ENCODE measurements at places on chromosomes 11 and 22.

DNA sequence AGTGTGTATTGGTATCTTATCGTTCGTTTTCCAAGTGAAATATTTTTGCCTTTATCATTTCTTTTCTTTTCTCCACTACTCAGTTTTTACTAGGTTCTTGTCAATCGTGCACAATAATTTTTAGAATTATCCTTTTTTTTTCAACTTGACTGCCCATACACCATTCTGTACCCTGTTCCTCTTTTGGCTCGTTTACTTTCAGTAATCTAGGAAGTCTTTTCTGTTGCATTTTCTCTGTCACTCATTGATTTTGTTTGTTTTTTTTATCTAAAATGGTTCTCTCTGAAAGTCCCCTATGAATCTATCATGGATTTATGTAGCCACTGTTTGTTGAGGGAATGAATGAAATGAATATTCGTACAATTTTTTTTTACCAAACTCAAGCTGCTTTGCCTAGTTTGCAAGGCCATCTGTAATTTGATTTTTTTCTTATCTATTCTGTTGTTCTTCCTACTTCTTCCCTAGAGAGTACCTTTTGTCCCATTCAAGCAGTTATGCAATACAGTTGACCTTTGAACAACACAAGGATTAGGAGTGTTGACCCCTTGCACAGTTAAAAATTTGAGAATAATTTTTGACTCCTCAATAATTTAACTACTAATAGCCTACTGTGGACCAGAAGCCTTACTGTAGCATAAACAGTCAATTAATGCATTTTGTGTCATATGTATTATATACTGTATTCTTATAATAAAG, 166.3 kb downstream of the TMEM135 start:
- no peak for DNase-seq

DNA sequence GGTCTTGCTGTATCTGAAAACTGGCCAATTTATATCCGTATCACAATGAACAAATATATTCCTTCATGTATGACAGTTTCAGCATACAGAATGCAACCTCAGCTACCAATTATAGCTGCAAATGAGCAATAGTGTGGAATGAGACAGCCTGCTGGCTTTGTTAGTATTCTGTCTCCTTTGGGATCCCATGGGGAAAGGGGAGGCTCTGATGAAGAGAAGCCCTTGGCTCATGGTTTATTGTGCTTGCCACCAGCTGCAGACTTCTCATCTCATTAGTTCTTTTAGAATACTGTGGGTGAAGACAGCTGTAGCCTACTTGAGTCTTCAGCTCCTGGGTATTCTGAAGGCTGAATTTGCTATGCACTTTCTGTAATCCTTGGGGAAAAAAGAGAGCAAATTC, 42.4 kb downstream of the PITPNB start:
- no peak for DNase-seq

DNA sequence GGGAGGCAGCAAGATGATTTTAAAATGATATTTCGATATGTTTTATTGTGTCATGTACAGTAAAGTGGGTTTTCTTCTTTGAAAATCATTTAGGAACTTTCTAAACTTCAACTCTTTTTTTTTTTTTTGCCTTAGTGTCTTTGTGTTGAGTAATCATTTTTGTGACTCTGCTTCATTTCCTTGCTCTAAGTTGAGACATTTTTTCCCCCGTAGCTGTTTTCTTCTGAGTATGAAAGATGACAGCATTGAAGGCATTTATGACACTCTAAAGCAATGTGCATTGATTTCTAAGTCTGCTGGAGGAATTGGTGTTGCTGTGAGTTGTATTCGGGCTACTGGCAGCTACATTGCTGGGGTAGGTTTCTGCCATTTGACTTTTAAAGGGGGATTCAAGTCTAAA, 23.5 kb downstream of the RRM1 start:
- no peak for DNase-seq

DNA sequence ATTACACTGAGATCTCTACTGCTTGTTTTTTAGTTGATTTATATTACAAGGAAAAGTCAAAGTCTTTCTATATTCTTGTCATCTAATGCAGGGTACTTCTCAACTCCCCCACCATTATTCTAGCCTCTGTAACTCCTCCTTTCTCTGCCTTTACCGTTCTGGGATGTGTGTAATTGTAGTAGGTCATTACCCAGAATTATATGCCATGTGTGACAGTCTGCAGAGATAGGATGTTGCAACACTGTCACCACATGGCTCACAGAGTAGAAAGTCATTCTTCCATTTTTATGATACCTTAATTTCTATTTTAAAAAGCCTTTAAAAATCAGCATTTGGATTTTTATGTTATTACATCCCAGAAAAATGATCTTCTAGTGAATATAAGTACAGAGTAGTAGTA, 32.7 kb downstream of the ZNF143 start:
- DNase-seq = peak; percentile 8

DNA sequence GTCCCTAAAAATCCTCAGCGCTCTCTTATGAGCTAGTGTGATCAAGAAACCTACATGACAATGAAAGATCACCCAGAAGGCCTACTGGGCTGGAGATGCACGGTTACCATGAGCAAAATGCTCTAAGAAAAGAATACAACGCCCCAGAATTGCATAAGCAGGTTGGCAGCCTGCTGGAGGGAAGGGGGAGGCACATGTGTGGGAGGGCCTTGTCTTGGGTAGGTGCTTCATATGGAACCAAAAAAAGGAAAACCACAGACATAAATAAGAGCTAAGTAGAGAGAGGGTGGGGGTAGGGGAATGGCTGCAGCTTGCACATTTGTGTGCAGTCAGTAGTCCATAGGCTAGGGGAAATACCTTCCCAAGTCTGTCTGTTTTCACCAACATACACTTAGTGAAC, 2.8 kb downstream of the SIAE start:
- DNase-seq = peak; percentile 100

DNA sequence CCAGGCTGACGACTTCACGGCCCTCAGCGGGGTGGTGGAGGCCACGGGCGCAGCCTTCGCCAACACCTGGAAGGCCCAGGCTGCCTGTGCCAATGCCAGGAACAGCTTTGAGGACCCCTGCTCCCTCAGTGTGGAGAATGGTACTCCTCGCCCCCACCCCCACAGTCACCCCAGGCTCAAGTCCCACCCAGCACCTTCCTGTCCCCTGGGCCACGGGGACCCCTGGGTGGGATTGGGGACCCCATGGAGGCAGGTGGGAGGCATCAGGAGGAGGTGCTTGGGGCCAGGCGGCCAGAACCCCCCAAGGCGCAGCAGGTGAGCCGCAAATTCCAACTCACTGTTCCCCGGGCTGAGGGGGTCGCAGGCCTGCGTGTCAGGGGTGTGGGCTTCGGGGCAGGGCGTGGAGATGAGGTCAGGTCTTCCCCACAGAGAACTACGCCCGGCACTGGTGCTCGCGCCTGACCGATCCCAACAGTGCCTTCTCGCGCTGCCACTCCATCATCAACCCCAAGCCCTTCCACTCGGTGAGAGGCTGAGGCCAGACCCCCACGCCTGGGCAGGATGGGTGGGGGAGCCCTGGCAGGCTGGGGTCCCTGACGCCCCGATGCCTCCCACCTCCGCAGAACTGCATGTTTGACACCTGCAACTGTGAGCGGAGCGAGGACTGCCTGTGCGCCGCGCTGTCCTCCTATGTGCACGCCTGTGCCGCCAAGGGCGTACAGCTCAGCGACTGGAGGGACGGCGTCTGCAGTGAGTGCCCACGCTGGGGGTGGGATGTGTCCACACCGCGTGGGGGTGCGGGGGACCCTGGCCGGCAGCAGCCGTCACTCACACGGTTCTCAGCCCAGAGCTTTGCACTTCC, 9.4 kb downstream of the MUC5B start:
- no peak for DNase-seq

GRCh38 chr11:70711911-70712185, 313.5 kb downstream of the CTTN start:
- DNase-seq = no peak

DNA sequence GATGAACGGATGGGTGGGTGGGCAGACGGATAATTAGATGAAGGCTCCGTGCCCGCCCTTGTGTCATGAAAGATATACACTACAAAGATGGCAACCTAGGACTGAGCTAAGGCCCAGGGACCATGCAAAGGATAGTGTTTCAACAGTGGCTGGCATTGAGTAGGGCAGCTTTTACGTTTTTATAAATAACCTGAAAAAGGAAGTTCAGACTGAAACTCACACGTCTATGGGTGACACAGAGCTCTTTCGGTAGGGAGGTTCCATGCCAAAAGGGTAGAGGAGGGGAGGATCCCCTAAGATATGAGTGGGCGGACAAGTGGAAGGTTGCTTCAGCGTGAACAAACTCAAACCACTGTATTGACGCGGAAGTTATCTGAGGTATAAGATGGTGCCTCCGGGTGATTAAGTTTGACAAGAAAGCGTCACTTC, 90.5 kb downstream of the UBASH3B start:
- DNase-seq = no peak

GRCh38 chr11:72758304-72758689, 6.1 kb upstream of the ARAP1 start:
- no peak for DNase-seq

DNA sequence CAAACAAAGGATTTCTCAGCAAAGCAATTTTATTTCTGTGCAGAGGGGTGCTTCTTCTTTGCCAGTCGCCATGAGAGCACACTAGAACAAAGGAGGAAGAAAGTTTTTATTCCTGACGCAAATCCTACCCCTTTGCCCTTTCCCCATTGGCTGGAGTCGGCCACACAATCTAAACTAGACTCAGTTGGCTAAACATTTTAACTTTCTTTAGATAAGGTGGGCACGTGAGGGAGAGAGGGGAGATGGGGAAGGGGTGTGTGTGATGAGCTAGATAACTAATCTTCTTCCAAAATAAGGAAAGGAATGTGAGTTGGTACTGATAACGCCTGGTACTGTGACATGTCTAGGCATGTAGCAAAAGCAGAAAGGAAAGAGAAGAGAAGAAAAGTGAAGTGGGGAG, 626 bp downstream of the TRIM22 start:
- DNase-seq = no peak

GRCh38 chr11:8963569-8964323, 496 bp downstream of the TMEM9B start:
- no peak for DNase-seq

All from GF-D8 (cell line).